ENCODE measurements at places on chromosomes 11 and 22.
A peak's percentile ranks its signal among the peaks of the same experiment; 100 is the strongest.

DNA sequence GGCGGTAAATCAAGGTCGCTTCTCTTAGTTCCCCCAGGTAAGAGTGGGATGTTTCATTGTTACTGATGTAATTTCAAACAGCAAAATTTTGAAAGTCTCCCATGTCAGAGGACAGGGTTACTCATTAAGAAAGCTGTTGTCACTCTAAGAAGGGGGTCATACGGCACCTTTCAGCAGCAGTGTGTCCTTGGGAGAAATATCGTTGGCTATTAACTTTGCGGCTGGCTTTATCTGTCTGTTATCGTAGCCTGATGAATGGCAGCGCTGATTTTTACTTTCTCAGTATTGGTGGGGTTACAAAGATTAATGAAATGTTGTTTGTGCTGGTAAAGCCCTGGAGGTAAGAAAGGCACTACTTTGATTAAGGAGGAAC, 27.5 kb upstream of the FBXO3 start:
- DNase-seq, result no peak

DNA sequence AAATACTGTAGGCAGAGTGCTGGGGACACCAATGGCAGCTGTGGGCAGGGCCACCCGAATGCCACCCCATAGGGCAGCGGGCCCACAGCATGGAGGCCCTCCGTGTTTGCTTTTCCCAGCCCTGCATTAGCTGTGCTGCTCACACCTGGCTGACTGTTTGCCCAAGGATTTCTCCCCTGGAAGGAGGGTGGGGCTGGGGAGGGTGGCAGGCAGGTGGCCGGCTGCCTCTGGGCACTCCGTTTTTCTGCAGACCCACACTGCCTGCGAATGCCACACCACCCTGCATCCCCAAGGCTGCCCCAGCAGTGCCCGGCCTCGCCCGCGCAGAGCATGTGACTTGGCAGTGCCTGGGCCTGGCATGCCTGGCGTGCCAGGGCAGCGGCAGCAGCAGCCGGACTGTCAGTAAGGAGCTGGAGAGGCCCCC, 19.6 kb downstream of the DAGLA start:
- no peak for DNase-seq

DNA sequence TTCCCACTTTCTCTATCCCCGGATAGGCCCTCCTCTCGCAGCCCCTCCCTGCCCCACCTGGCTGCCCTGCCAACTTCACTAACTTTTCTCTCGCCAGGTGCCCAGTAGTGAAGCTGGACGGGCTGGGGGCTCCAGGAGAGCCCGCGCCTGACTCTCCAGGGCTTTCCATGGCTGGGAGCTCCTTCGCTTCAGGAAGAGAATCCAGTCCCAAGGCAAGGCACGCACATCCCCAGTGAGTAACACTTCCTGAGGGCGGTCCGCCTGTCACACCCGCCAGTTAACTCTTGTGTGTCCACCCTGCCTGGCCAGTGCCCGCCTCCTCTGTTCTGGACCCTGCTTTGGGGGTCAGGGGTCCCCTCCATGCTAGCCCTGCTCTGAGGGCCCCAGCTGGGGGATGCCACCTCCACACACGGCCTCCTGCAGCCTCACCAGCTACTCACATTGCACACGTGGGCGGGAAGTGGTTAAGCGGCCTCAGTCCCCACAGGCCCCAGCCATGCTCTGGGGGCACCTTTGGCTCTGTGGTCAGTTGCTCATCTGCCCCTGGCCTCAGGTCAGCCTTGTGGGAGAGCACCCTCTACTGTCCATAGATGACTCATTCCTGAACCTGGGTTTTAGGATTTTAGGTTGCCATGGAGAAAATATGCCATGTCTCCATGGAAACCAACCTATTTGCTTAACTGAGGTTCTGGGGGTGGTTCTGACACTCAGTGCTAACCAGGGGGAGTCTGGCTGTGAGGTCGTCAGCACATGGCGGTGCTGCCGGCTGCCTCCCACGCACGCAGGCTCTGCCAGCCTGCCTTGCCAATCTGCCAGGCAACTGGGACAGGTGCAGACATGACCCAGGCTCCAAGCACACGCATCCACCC, at the start of gene RIN1:
Gene RIN1, minus strand, starts transcription at position 201 of the 869 bp plus-strand sequence. Its CDS starts 32 bp downstream, at position 169.
- peak; percentile 61 for DNase-seq

- DNase-seq, result no peak
Observed at GRCh38 chr11:68036141-68036716, 2.6 kb upstream of the TCIRG1 start.

DNA sequence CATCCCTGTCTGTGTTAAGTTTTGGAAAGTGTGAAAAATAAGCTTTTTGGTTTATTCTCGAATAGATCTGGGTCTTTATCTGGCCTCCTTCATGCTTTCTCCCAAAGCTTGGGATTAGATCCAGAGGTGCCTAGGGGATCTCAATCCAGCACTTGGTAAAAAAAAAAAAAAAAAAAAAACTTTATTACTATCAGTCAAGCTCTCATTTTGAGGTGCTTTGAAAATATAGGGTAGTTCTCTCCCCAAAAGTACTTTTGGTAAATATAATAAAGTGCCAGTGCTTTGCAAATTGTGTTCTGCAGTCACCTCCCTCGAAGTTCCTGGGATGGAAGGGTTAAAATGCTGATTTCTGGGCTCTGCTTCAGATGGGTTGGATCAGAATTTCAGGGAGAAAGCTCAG, 15.5 kb upstream of the CEP295 start:
- DNase-seq, result no peak

GRCh38 chr11:2891326-2892214, 6.0 kb upstream of the CDKN1C start:
- DNase-seq, result peak; percentile 85

GRCh38 chr11:34570584-34570983, 50.3 kb upstream of the EHF start:
- no peak for DNase-seq

DNA sequence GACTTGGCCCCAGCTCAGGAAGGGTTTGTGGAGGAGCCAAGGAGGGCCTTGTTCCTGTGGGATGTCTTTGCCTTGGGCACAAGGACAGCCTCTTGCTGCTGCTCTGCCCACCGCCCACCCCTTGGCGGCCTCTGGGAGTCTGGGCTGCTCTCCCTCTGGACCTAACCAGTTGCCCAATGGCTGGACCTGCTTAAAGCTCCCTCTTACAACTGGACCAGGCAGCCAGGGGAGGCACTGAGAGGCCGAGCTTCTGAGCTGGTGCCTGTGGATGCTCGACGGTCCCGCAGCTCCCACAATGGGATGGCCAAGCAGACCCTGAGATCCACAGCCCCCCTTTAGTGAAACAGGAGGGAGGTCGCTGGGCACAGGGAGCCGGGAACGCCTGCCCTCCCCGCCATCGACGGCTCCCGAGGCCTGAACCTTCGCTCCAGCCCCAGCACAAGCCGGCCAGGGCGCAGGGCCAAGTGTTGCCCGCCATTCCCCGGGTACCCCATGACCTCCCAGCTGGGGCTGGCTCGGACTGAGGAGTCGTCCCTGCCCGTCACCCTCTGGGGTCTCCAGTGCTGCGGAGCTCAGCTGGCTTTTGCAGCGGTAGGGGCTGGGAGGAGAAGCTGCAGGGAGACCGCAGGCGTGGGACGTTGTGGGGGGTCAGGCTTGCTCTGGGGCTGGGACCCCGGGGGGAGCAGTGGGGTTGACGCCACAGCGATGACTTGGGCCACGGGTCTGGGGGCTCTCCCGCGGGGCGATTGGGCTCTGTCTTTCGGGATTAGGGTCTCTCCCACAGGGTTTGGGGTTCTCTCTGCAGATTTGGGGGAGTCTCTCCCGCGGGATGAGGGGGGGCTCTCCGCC, 584 bp upstream of the GAL start:
- no peak for DNase-seq

- no peak for DNase-seq
Observed at GRCh38 chr11:27616711-27617110, 83.5 kb downstream of the BDNF start.

- DNase-seq, result no peak
Observed at GRCh38 chr11:64044730-64045393, 9.1 kb downstream of the FLRT1 start.

DNA sequence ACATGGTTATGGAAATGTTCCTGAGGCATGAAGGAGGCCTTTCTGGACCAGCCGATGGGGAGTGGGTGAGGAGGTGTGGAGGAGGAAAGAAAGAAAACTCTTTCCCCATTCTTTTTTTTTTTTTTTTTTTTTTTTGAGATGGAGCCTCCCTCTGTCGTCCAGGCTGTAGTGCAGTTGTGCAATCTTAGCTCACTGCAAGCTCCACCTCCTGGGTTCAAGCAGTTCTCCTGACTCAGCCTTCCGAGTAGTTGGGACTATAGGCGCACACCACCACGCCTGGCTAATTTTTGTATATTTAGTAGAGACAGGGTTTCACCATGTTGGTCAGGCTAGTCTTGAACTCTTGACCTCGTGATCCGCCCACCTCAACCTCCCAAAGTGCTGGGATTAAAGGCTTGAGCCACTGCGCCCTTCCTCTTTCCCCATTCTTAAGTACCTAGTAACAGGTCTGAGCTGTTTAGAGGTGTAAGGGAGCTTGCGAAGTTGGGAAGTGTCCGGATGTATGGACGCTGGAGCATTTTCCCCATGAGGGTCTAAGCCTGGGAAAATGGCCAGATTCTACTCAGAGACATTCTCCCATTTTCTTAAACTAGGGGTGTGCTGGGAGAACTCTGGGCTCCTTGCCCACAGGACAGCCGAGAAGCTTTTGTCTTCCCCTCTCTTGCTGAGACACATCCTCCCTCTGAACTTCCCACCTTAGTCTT, 135.8 kb downstream of the TEAD1 start:
- DNase-seq, result no peak

- no peak for DNase-seq
Observed at GRCh38 chr22:27193636-27194035, 536.2 kb downstream of the MIAT start.

GRCh38 chr22:47391169-47392053, 629.0 kb downstream of the TBC1D22A start:
- DNase-seq, result peak; percentile 21

- DNase-seq, result no peak
Observed at GRCh38 chr11:34513682-34514449, at the start of gene ELF5. Gene ELF5, minus strand, starts transcription at chr11:34513794. Its CDS starts 8,045 bp downstream, at chr11:34505749.

DNA sequence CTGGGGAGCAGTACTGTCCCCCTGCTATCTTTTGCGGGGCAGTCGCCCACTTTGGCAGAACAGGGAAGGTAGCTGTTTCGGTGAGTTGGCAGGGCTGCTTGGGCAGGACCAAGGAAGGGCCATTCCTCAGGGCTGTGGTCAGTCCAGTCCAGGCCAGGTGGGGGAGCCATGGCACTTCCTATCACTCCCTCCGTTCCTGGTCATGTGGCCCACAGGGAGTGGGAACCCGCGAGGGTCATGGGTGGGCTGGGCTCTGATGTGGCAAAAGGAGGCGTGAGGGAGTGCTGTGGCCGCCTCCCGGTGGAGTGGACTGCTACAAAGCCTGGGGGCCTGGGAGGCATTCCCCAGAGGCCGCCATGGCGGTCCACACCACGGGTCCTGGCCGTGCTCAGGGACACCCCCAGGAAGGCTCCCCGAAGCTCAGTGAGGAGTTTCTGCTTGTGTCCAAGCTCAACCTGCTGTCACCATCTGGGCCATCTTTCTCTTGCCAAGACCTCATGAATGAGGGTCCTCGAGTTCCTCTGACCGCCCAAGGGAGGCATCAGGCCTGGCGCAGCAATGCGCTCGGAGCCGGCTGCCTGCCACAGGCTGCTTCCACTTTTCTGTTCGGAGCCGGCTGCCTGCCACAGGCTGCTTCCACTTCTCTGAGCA, 11.9 kb downstream of the CHID1 start:
- DNase-seq, result no peak

- no peak for DNase-seq
Observed at GRCh38 chr11:119905162-119905561, 176.2 kb upstream of the NECTIN1 start.

- DNase-seq, result no peak
Observed at GRCh38 chr11:72396041-72396440, 38.3 kb downstream of the CLPB start.

DNA sequence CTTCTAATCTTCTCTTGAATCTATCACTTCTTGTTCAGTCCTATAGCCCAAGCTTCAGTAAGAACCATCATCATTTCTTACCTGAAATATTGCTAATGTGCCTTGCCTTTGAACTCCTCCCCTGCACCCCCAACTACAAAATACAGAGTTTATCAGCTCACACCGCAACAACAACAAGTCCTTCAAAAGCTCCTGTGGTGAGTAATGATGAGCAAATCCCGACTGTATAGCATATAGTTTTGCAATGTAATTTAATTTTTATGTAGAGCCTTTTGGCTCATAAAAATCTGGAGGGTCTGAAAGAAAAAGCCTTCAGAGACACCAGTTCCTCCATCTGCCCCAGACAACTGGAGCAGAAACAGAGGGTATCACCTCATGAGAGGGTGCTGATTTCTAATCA, 124.7 kb downstream of the ARHGAP32 start:
- no peak for DNase-seq

DNA sequence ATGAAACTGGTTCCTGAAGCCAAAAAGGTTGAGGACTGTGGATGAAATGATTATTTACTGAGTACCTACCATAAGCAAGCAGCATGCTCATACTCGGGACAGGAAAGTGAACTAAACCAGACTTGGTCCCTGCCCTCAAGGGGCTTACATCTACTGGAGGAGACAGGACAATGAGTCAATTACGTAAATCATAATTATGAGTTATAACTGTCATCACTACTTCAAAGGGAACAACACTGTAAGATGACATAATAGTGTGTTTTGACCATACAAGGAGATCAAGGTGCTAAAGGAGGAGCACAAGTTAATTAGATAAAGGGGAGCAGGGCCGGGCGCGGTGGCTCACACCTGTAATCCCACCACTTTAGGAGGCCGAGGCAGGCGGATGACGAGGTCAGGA, 2.5 kb downstream of the FAM227A start:
- no peak for DNase-seq

GRCh38 chr11:11396301-11397035, 43.4 kb upstream of the CSNK2A3 start:
- peak; percentile 46 for DNase-seq

DNA sequence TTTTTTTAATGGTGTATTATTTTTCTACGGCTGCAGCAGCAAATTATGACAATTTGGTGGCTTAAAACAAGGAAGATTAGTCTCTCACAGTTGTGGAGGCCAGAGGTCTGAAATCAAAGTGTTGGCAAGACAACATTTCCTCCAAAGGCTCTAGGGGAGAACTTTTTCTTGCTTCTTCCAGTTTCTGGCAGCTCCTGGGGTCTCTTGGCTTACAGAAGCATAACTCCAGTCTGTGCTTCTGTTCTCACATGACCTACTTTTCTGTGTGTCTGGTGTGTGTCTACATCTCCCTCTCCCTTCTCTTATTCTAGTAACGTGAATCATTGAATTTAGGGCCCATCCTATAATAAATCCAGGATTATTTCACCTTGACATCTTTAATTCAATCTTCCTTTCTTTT, 551.9 kb upstream of the LUZP2 start:
- DNase-seq, result no peak

DNA sequence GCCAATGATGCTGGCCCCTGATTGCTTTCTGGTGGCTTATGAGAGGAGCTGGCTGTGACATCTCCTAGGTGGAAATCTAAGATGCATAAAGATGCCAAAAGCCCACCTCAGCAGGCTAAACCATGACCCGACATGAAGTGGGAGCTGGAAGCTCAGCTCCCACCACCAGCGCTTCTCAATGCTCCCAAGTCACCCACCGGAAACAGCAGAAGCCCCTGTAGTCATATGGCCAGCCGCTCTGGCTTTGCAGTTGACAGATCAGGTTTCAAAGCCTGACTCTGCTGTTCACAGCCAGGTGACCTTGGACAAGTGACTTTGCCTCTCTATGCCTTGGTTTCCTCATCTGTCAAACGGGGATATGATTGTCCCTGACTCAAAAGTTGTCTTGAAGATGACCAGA, 29.1 kb upstream of the ANO1 start:
- DNase-seq, result no peak
